ENCODE measurements at places on chromosomes 4 and X. TPM values are rescaled to one million over a fixed set of nuclear protein-coding genes. Genes with fewer than 3 reads are reported as not detected.

Gene GLRA3
- not detected for total RNA-seq

Gene NUDT10
- total RNA-seq = 0.12 TPM

Gene BMPR1B
- not detected for total RNA-seq

Gene F11
- not detected for total RNA-seq

Gene PRR32
- not detected for total RNA-seq

Gene SPARCL1
- not detected for total RNA-seq

Gene NR3C2
- 0.85 TPM for total RNA-seq

Gene MID1IP1
- total RNA-seq = 61.7 TPM

Gene C1QTNF7
- total RNA-seq = not detected

Gene NLRP2B
- not detected for total RNA-seq

Gene H2BW2
- not detected for total RNA-seq

Gene ZNF330
- total RNA-seq = 37.3 TPM

Gene SPRY1
- total RNA-seq = 17.5 TPM

Data from T-helper 1 cell treated with Interleukin-12 subunit alpha and Interleukin-12 subunit beta and Interleukin-4 antibody, amounts not matched to agents 30 ng/mL and 1 ng/mL, for 36 hours (primary cell).